ENCODE measurements at places on chromosomes 13 and 19.

DNA sequence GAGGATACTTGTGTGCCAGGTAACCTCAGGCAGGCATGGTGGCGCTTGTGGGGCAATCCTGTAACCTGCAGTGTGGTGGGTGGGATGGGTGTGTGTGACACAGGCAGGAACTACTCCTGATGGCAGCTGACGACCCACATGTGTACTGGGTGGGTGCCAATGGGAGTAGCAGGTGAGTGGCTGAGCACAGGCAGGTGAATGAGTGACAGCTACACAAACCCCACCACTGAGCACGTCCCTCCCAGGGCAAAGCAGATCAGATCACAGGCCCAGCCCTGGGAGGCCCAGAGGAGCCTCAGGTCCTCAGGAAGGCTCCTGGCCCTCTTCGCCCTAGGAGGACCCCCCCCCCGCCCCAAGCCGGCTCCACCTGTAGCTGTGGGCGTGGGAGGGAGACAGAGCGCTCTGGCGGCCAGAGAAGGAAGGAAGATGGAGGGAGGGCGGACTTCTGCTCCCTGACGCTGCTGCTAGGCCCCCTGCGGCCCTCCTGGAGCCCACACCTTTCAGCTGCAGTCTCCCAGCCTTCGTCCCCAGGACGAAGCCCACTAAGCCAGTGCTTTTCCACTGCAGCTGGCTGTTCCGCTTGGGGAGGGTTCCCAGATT is 1.3 kb upstream of the ZNF181 start:
- DNase-seq, result no peak

- no peak for DNase-seq
Measured at GRCh38 chr19:31058676-31059340, 290.4 kb downstream of the TSHZ3 start.

DNA sequence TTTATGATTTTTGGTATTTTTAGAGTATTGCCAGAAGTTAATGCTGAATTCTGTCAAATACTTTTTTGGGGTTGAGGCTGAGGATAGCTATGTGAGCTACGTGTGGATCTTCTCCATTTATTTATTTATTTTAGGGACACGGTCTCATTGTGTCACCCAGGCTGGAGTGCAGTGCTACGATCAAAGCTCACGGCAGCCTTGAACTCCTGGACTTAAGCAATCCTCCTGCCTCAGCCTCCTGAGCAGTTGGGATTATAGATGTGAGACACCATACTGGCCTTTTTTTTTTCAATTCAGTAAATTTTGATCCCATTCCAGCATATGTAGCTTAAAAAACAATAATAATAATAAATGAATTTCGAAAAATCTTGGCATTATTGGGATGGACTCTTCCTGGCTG is 21.1 kb downstream of the ING1 start:
- DNase-seq, result no peak

DNA sequence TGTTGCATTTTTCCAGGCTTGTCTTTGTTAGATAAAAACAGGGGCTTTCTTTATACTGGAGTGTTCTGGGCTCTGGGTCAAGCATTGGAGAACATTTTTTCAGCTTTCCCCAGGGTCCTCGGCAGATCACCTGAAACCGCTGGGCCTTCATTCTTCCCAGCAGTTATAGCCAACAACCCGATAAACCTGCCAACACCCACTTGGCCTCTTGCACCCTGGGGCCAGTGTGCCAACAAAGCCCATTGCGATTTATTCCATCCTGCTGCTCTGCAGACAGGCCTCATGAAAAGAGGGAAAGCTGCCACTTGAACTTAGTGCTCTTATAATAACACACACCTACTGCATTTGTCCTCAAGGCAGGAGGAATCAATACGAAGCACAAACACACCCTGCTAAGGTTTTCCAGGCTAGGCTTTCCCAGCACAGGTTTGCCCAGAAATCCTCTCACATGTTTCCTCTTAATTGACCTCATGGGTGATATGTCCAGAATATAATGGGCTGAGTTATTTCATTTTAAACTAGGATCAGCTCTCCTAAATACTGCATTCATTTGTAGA is 669.3 kb downstream of the LIG4 start:
- no peak for DNase-seq

All from fibroblast of skin of scalp (primary cell).